ENCODE measurements at places on chromosomes 11 and 22. TPM values are rescaled to one million over a fixed set of nuclear protein-coding genes. Genes with fewer than 3 reads are reported as not detected.

GRCh38 chr11:66882561-66883015, 25.7 kb downstream of the LRFN4 start:
- no peaks in the 10 kb centered on the region for H3K4me1 ChIP-seq
- DNase-seq, result no peak
- H3K27me3 ChIP-seq, result no peaks in the 10 kb centered on the region
- no peak overlapping the region for H3K27ac ChIP-seq
- no peaks in the 10 kb centered on the region for H3K36me3 ChIP-seq
- no peak overlapping the region for H3K4me3 ChIP-seq

DNA sequence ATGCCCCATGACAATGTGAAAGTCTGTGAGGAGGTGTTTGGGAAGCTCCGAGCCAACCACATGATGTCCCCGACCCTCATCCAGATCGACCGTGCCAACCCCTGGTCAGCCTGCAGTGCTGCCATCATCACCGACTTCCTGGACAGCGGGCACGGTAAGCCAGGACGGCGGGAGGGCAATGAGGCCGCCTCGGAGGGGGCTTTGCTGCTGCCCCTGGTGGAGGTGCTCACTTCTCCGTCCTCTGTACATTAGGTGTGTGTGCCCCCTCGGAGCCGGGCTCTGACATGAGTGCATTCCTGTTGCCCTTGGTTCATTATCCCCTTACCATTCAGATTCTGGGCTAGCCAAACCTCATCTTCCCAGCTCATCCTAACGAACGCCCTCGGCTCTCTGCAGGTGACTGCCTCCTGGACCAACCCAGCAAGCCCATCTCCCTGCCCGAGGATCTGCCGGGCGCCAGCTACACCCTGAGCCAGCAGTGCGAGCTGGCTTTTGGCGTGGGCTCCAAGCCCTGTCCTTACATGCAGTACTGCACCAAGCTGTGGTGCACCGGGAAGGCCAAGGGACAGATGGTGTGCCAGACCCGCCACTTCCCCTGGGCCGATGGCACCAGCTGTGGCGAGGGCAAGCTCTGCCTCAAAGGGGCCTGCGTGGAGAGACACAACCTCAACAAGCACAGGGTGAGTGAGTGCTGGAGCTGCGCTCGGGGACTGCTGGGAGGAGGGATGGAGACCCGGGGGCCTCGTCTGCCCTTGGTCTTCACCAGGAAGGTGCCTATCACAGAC, 13.8 kb downstream of the ADAMTS15 start:
- H3K4me1 ChIP-seq, result no peaks in the 10 kb centered on the region
- H3K27me3 ChIP-seq, result no peaks in the 10 kb centered on the region
- no peak for DNase-seq
- H3K4me3 ChIP-seq, result no peak overlapping the region
- no peaks in the 10 kb centered on the region for H3K36me3 ChIP-seq

DNA sequence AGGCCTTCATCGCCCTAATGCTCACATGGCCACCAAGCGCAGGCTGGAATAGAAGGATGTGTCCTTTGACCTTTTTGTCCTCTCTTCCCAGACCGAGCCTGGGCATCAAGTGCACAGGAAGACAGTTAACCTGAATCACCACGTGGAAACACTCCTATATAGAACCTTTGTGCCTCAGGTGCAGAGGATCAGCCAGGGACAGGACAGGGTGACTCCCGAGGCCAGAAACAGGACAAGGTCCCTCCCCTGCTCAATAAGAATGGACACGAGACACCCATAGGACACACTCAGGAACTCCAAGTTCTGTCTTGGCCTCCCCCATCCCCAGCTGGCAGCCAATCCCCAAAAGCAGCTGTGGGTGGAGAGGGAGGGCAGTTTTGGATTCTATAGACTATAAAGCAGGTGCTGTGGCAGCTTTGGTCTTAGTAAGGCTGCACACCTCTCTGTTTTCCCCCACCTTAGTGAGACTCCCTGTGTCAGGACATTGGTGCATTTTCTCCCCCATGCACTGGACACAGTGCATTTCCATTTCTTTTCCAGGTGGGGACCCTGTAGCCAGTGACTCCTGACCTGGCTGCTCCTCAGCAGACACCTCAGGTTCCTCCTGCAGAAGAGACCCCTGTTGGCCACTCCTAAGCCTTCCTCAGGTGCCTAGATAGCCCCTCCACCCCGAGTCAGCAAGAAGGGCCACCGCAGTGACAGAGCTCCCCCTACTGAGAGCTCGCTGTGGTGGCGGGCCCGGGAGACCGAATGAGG, 43.6 kb upstream of the POU2AF1 start:
- DNase-seq, result no peak
- H3K27ac ChIP-seq, result no peak overlapping the region
- H3K27me3 ChIP-seq, result no peaks in the 10 kb centered on the region
- H3K36me3 ChIP-seq, result no peaks in the 10 kb centered on the region

GRCh38 chr22:35024364-35024692, 41.6 kb upstream of the ISX start:
- no peaks in the 10 kb centered on the region for H3K4me1 ChIP-seq

DNA sequence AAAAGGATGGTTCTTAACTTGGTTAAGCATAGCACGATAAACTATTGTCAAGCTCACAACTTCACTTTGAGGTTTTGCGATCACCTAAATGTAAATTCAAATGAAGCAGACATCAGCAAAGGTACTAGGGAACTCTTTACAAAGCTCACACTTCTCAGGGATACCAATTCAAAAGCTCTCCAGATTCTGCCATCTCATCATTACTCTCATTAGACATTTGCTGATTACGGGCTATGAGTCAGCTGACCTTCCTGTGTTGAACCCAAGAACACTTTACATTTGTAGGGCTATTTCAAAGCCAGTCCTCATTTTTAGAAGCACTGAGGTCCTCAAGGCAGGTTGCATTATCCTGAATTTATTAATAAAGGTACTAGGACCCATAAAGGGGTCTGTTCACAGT, 28.4 kb upstream of the IZUMO1R start:
- H3K4me1 ChIP-seq, result no peaks in the 10 kb centered on the region
- H3K27me3 ChIP-seq, result no peaks in the 10 kb centered on the region
- no peaks in the 10 kb centered on the region for H3K36me3 ChIP-seq
- H3K27ac ChIP-seq, result no peak overlapping the region
- no peak overlapping the region for H3K4me3 ChIP-seq

- no peaks in the 10 kb centered on the region for H3K27me3 ChIP-seq
- H3K4me3 ChIP-seq, result no peak overlapping the region
- peaks cover 97% of the 10 kb centered on the region for H3K36me3 ChIP-seq
- no peak overlapping the region for H3K27ac ChIP-seq
- peaks cover 14% of the 10 kb centered on the region for H3K4me1 ChIP-seq
- DNase-seq, result no peak
These were observed 42.5 kb downstream of the CTSC start for GRCh38 chr11:88295028-88295427.

The MMP3 gene
- polyA plus RNA-seq, result not detected

The NAT10 gene
- 13.1 TPM for polyA plus RNA-seq

Data from CD14-positive monocyte (primary cell).